Bronchial epithelial cell (primary cell): ENCODE measurements at places on chromosomes 6 and 20. TPM values are rescaled to one million over a fixed set of nuclear protein-coding genes. Genes with fewer than 3 reads are reported as not detected.

GRCh38 chr6:163333038-163333437 is 81.5 kb upstream of the QKI start:
- DNase-seq, result no peak

TMEM74B gene
- total RNA-seq, result 0.38 TPM in 1 of 2 replicates, not detected in the other

DNA sequence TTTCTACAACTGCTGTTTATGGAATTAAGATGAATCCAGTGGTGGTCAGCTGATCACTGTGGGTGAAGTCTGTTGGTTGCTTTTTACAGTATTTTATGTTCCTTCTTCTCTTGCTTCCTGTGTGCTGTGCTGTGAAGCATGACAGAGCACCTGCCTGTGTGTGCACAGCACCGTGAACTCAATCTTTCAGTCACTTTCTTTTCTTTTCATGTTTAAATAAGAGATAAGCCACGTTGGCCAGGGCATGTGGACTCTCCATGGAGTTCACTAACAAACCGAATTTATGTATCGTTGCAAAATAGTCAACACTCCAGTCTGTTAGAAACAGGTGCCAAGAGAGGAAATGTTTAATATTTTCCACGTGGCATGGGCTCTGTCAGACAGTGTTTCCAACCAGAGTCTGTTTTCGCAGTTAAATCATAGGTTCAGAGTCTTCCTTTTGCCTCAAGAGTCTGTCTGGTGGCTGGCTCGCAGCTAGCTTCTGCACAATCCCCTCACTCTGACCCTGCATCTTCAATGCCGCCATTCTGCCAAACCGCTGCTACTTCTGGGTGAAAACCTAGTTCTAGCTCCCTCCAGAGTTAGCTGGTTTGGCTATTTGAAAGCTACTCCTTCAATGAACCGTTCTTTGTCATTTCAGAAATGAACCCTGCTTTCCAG is 73.2 kb downstream of the QRSL1 start:
- DNase-seq, result no peak

GRCh38 chr6:85594197-85594930 is 706 bp upstream of the SNX14 start:
- DNase-seq, result peak; percentile 54

SYNDIG1 gene
- total RNA-seq, result not detected in 2 replicates
